ENCODE measurements at places on chromosomes 11 and 22. TPM values are rescaled to one million over a fixed set of nuclear protein-coding genes. Genes with fewer than 3 reads are reported as not detected.

ART1 gene
- not detected for total RNA-seq

CRYBB2 gene
- not detected for total RNA-seq

FXYD6 gene
- 12.1 TPM for total RNA-seq

TUB gene
- total RNA-seq = under 0.01 TPM

CSNK2A3 gene
- 1.3 TPM for total RNA-seq

CD3E gene
- 136 TPM for total RNA-seq

SH3BP1 gene
- total RNA-seq = 64.0 TPM

CDC42BPG gene
- 1.7 TPM for total RNA-seq

SAA4 gene
- total RNA-seq = not detected

VWA5A gene
- total RNA-seq = 6.6 TPM

TMEM191C gene
- 2.1 TPM for total RNA-seq

APOL5 gene
- total RNA-seq = not detected

UCP2 gene
- 68.7 TPM for total RNA-seq

GPR83 gene
- 0.10 TPM for total RNA-seq

PTPRCAP gene
- total RNA-seq = 137 TPM

OR56A1 gene
- under 0.01 TPM for total RNA-seq

TSKU gene
- total RNA-seq = not detected

Data from mononuclear cell (primary cell).